Fibroblast of skin of right quadriceps (primary cell): ENCODE measurements at places on chromosomes 7 and 10.

GRCh38 chr10:101111547-101111946 is 19.6 kb upstream of the TLX1 start:
- no peak for DNase-seq

DNA sequence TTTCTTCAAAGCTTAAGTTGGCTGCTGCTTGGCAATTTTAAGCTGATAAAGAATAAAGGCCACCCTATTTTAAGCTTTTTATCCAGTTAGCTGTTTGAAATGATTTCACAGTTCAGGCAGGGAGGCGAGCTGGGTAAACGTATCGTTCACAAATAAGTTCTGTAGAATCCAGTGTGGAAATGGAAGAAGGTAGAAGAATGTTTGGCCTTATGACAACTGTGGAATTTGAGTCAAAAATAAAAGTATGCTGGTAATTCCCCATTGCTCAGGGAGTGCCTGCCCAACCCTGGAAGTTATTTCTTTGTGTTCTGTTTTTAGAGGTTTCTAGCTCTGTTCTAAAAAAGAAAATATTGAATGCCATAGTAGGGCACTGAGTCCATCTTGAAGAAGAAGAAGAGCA is 113.1 kb downstream of the ARL4A start:
- no peak for DNase-seq

DNA sequence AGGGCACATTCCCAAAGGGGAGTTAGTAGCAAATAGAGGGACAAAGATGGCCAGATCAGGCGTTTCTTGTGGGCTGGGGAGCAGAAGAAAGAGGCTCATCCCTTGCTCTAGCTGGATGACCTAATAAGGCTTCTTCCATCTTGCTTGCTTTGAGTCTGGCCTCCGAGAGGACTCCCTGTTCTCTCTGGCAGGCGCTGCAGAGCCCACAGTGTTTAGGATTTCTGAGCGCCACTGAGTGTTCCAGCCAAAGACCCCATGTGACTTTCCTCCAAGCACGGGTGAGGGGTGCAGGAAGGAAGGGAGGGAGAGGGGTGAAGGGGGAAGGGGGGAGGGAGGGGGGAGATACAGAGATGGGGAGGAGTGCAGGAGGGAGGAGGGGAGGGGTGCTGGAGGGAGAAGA is 203.8 kb upstream of the SVIL start:
- DNase-seq, result no peak

DNA sequence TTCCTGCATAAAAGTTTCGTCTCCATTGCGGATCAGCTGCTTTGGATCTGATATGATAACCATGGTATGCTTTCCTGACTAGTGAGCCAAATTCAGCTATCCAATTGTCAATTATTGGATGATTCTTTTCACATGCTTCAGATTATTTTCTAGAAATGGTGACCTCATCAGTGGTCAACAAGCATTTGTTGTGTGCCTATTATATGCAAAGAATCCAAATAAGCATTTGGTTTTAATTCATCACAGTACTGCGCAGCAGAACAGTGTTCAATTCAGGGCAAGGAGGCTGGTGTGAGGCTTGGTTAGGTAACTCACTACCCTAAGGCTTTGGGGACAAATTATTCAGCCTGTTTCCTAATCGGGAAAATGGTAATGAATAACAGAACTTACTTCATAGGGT is 200.5 kb downstream of the SKAP2 start:
- DNase-seq, result peak; percentile 6

- DNase-seq, result no peak
Observed at GRCh38 chr7:94656658-94656924, 658 bp upstream of the SGCE start.

GRCh38 chr7:7895004-7895650 is 73.5 kb upstream of the GLCCI1 start:
- DNase-seq, result no peak

DNA sequence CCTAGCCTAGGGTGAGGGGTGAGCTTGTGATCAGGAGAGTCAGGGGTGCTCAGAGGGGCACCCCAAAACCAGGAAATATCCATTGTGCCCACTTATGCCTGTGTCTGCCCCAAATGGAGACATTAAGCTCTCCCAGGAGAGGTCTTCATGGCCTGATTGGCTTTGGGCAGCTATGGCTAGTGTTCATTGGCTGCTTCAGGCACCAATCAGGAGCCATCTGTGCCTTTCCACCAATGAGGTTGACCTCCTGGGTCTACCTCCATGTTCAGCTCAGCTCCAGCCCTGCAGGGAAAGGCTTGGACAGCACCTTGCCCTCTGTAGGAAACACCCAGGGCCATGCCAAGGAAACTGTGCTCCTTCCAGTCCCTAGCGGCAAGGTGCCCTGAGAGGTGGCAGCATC is 23.9 kb upstream of the HSPB1 start:
- DNase-seq, result no peak

DNA sequence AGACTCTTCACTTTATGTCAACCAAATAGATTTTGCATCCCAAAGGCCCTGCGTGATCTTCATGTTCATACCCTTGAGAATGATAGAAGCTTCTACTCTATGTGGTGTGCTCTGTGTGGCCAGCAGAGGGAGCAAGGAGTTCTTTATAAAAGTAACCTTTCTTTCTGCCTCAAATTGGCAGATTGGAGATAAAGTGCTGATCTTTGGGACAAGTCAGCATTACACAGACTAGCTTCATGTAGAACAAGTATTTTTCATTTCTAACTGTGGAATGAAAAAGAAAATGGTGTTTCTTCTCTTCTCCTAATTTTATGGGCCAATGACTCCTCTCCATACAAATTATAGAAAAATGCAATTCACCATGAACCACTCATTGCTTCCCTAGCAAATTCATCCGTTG is 1214.1 kb downstream of the SORCS1 start:
- DNase-seq, result peak; percentile 51

DNA sequence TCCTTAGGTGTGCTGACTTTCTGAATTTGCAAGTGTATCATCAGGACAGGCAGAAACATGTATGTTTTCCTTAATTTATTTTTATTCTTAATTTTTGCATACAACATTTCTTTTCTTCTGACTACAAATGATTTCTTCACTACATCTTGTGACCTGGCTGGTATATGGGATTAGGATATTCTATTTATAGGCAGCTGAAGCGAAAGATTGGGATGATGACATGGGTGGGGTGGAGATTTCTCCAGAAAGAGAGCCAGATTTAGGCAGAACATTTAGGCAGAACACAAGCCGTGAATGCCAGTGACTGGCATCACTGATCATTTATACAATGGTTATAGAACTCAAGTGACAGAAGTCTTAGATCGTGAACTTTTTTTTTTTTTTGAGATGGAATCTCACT is 256.7 kb downstream of the KLF6 start:
- no peak for DNase-seq

DNA sequence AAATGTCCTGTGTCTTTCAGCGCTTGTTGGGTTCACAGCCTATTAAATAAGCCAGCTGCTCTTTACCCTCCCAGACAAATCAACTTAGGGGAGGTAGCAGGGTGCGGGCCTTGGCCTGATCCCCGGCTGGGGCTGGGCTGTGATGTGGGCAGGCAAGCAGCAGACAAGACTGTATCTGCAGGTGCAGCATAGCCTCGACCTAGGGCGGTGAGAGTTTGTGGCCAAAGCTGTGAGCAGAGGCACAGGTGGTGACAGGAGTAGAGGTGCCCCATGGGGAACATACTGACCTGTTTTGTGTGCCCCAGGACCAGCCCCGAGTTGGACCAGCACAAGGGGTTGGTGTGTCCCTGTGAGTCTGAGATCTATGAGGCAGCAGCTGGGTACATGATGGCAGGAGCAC is 885.4 kb downstream of the ZNF37A start:
- no peak for DNase-seq

DNA sequence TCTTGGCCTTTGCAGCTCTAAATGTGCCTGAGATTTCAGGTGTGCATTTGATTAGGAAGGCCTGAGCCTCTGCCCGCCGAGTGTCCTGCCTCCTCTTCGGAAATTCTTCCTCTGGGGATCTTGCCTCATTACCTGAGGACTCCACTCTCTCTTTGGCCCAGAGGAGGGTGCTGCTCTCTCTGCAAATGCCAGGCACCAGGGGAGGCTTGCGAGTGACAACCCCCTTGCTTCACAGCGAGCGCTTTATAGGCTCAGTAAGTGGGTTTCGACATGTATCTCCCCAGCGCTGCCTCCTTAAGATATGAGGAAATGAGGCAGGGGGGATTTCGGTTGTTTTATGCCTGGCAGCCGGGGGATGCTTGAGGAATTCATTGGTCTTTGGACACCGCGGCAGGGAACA is 423.9 kb downstream of the GLRX3 start:
- DNase-seq, result no peak

- DNase-seq, result no peak
Observed at GRCh38 chr7:159027789-159028507, 116.7 kb downstream of the VIPR2 start.

DNA sequence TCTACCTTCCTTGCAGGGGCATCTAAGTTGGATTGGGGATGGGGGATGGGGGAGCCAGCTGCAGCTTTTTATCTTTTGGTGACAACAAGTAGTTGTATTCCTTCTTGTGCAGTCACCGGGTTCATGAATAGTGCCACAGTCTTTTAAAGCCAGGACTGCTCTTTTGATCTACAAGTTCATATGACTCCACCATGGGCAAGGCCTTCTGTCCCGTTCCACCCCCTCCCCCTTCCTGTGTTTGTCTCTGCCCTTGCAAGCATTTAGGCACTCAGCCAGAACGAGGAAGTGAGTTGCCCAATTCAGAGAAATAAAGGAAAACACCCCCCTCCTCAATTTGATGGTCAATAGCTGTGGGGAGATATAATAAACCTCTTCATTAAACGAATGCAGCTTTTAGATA is 44.8 kb upstream of the EGR2 start:
- DNase-seq, result no peak
